ENCODE measurements at places on chromosomes 3 and 15.
A peak's percentile ranks its signal among the peaks of the same experiment; 100 is the strongest.

- DNase-seq, result no peak
Observed at GRCh38 chr3:161393803-161394202, 22.5 kb upstream of the SPTSSB start.

DNA sequence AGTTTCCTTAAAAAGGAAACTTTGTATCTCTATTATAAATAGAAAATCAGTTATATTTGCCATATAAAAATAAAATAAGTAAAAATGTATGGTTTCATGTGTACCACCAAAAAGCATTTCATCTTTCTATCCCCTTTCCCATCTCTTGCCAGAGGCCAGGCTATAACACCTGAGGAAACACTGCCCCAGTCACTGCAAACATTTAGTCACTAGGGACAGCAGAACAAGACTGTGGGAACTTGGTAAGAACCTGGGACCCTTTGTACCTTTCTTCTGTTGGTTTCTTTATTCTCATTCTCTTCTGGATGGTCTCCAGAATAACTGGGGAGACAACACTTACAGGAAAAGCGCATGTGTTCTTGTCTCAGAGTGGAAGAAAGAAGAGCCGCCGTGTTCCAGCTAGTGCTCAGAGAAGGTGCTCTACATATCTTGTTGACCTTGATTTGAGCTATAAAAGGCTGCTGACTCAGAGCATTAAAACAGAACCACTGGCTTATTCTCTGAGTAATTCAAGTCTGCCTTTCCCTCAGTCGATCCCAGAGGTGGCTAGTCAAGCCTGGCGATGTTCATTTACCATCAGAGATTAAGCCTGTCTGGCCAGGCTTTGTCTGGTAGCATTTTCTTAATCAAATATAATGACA lies 361.6 kb downstream of the RBMS3 start:
- DNase-seq, result no peak

GRCh38 chr15:52466134-52466701 lies 62.5 kb downstream of the MYO5A start:
- no peak for DNase-seq

GRCh38 chr3:192802957-192803899 lies 75.9 kb upstream of the FGF12 start:
- peak; percentile 36 for DNase-seq

DNA sequence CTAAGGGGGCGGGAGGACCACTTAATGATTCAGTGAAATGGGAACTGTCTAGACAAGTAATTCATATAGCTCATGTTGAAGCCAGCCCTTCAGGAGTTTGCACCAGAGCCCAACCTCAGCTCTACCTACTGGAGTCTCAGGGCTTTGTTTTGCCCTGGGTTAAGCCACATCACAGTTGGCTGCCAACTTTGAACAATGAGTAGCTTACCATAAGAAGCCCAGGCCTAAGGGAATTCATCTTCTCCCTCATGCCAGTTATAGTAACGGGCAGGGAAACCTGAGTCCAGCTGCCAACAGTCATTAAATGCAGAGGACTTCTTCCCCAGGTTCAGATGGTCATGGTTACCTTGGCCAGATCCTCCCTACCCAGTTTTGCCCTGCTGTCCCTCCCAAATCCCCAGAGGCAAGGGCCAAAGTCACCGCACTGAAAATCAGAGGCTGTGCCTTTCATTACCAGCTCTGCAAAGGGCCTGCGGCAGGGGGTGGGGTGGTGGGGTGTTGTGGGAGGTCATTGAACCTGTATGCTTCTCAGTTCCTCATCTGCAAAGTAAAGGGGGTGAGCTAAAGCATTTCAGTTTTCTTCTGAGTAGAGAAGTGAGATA lies 302.2 kb upstream of the NR2E3 start:
- no peak for DNase-seq

DNA sequence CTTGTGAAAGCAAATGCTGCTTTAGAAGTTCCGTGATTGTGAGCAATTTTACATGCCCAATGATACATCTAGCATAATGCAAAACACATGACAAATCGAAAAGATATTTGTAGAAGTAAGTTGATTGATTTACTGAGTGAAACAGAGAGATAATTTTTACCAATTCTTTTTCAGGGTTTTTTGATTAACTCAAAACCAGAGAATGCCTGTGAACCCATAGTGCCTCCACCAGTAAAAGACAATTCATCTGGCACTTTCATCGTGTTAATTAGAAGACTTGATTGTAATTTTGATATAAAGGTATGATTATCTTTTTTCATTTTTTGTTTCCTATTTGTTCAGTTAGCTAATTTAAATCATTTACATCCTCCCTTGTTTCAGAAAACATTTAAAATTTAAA lies 58.8 kb downstream of the RNF13 start:
- no peak for DNase-seq

DNA sequence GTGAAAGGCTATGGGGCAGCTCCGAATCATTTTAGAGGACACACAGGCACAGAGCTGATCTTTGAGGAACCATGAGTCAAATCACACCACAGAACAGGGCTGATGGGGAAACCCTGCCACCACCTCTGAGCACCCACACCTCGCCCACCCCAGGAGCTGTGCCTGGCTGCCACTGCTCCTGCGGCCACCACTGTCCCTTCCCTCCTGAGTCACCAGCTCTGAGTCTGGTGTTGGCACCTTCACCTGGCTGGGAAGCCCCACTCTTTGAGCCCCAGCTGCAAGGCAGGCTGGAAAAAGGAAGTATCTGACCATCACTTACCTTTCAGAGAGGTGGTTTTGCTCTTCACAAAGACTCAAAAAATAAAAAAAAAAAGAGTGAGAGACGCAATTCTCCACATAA lies 63.6 kb upstream of the MEF2A start:
- no peak for DNase-seq

GRCh38 chr15:62841891-62842559 lies 200.5 kb upstream of the TPM1 start:
- DNase-seq, result no peak

GRCh38 chr3:172326993-172327392 lies 121.3 kb downstream of the GHSR start:
- DNase-seq, result no peak
